ENCODE measurements at places on chromosomes 7 and 10.

DNA sequence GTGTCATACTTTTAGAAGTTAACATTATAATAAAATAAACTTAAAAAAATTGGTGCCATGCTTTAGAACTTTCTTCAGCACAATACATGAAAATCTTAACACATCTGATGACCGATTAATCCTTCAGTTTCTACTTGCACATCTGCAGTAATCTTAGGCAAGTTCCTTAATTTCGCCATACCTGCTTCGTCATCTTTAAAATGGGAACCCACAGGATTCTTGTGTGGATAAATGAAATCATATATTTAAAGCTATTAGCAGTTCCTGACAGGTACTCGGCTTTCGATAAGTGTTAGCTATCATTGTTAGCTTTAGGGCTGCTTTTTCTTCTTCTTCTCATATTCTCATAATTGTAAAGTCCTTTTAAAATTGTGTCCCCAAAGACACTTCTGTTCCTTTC, 907 bp upstream of the VPS50 start:
- DNase-seq, result no peak

DNA sequence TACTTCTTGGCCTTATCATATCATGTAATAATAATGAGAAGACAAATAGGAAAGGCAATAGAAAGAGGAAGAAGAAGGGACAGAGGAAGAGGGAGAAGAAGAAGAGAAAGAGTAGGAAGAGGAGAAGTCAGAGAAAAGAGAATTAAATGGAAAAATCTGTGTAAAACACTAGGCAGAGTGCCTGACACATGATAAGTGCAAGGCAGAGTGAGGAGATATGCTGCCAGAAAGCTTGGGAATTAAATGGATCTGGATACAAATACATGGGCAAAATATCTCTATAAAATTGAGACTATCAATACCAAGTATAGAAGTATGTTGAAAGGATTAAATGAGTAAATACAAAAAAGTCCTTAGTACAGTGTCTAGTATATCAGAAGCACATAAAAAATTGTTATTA, 124.8 kb downstream of the CACNA2D1 start:
- DNase-seq, result no peak

DNA sequence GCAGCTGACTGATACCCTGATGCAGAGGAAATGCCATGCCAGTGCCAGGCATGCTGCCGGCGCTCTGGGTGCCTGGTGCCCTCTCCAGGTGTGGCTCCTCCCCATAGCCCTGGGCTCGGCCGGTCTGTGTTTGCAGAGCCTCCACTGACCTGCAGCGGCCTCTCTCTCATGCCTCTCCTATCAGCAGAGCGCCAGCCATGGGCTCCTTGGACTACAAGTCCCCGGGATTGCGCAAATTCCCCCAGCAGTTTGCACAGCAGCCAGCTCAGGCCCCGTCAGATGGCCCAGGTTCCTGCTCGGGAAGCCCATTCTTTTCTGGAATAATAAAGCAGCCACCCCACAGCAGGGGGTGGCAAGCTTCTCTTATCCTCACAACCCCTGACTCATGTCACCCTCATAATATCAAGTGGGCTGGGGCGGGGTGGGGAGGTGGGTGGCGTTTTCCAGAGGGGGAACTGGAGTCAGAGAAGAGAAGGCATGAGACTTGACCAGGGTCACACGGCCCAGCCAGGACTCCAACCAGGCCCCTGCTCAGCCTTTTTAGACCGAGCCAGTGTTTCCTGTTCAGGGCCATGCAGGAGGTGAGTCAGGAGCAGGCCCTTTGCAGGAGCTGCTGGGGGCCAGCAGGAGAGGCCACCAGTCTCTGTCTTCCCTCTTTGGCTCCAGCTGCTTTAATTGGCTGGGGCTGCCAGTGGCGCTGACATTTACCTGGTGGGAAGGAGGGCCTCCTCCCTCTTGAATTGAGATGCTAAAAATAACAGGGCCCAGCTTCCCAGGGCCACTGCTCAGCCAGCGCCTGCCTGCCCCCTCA, 58.6 kb downstream of the ZMIZ1 start:
- DNase-seq, result no peak

DNA sequence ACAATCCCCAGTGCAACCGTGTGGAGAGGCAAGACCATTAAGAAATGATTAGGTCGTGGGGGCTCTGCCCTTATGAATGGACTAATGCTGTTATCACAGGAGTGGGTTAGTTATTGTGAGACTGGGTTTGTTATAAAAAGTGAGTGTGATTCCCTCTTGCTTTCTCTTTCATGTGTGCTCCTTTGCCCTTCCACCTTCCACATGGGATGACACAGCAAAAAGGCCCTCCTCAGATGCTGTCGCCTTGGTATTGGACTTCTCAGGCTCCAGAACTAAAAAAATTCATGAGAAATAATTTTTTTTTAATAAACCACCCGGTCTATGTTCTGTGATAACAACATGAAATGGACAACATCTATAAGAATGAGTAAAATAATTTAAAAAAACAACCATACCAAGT, 136.1 kb upstream of the PCBD1 start:
- DNase-seq, result no peak

DNA sequence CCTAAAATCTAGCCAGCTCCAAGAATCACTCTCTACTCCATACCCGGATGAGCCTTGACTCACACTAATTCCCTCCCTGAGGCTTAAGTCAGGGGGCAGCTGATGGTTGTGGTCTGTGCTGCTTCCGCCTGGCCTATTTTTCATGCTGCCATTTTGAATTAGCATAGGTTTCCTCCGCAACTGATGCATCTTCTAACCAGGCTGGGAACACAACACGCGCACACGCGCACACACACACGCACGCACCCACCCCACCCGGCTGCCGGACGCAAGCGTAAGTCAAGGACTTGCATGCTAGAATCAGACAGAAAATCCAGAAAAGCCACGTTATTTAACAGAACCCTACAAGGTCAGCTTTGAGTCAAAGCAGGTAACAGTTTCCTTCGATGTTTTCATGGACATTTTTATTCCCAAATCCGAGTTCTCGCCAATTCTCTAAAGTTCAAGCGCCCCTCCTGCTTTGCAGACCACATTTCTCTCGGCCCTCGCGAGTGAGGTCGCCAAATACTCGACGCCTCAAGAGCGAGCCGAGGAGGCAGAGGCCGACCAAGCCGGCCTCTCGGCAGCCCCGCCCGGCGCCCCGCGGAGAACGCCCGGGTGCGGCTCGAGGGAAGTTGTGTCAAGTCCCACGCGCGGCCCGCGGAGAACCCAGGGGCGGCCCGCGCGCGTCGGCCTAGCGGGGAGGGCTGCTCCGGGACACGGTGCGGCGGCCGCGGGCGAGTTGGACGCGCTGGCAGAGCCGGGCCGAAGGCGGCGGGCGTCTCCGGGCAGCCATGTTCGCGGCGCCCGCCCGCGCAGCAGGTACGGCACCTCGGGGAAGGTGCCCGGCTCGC, 961 bp downstream of the SCRN1 start:
- peak; percentile 29 for DNase-seq

GRCh38 chr10:120012566-120012965, 120.0 kb downstream of the SEC23IP start:
- no peak for DNase-seq

DNA sequence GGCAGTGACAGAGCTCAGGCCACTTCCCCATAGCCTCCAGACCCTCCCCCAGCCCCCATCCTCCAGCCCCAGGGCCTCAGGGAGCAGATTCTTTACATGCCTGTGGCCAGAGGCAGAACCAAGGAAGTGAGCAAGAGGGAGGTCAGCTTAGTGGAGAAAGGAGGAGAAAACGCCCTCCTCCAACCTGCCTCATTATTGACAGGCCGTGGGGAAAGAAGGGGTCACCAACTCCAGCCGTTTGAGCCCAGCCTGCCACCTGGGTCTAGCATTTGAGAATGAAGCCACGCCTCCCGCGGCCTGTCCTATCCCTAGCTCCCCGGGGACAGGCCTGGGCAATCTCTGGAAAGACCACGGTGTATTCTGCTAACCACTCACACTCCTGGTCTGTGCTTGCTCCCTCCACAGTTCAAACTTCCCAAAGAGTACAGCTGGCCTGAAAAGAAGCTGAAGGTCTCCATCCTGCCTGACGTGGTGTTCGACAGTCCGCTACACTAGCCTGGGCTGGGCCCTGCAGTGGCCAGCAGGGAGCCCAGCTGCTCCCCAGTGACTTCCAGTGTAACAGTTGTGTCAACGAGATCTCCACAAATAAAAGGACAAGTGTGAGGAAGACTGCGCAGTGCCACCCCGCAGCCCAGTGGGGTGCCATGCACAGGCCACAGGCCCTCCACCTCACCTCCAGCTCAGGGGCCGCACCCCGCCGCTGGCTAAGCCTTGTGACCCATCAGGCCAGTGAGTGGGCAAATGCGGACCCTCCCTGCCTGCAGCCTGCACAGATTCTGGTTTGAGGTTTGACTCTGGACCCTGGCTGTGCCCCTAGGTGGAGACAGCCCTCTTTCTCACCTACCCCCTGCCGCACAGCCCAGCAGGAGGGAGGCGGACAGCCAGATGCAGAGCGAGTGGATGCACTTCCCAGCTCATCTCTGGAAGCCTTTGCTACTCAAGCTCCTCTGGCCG, 14.3 kb upstream of the TRIM8 start:
- DNase-seq, result no peak

DNA sequence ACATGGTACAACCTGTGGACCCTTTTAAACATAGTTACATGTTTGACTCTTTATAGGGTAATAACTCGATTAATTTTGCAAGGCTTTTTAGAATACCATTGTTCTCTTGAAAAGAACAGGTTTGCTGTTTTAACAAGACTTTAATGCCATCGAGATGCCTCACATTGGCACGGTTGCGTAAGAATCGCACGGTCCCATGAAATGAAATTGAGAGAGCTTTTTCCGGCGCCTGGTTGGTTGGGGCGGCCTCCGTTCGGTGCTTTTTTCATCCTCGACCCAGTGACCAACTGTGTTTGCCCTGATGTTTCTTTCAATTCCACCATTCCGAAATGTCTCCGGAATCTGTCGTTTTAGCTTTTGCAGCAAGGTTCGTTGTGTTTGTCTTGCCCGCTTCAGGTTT, 142.4 kb downstream of the CUX1 start:
- DNase-seq, result no peak

DNA sequence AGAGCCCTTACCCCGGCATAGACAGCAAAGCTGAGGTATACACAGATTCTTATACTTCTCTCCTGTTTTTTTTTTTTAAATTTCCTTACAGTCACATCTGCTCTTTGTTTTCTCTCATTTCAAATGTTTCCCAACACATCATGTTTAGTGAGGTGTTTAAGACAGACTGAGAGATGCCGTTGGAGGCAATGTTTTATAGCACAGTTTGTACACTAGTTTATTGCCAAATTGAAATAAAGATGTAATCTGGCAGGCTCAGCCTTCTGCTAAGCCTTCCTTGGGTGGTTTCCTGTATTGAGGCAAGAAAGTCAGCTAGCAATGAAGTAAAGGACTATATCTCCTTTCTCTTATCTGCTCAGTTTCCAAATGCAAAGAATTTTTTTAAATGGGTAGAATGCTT, 393.4 kb downstream of the SORCS1 start:
- DNase-seq, result no peak

GRCh38 chr10:103768345-103768744, 87.0 kb downstream of the SH3PXD2A start:
- DNase-seq, result no peak
